ENCODE measurements at places on chromosomes 13 and 19.

DNA sequence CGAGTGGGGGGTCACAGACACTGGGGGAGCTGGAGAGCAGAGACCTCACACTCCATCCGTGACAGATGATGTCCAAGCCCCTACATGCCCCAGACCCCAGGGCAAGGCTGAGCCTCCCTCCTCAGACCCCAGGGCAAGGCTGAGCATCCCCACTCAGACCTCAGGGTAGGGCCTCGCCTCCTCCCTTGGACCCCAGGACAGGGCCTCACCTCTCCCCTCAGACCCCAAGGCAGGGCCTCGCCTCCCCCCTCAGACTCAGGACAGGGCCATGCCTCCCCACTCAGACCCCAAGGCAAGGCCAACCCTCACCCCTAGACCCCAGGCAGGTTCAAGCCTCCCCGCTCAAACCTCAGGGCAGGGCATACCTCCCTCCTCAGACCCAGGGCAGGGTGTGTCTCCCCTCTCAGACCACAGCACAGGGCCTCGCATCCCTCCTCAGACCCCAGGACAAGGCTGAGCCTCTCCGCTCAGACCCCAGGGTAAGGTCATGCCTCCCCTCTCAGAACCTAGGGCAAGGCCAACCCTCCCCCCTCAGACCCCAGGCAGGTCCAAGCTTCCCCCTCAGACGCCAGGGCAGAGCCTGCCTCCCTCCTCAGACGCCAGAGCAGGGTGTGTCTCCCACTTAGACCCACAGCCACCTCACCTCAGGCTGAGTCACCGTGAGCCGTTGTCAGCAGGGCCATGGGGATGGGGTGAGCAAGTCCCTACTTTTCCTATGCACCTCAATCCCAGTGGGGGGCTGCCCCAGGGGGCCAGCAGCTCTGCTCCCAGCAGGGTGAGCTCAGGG, 1.7 kb upstream of the S1PR4 start:
- DNase-seq: no peak

GRCh38 chr13:111074826-111075225, 40.3 kb upstream of the ARHGEF7 start:
- no peak for DNase-seq

GRCh38 chr13:30241532-30241931, 65.8 kb downstream of the KATNAL1 start:
- DNase-seq: no peak

DNA sequence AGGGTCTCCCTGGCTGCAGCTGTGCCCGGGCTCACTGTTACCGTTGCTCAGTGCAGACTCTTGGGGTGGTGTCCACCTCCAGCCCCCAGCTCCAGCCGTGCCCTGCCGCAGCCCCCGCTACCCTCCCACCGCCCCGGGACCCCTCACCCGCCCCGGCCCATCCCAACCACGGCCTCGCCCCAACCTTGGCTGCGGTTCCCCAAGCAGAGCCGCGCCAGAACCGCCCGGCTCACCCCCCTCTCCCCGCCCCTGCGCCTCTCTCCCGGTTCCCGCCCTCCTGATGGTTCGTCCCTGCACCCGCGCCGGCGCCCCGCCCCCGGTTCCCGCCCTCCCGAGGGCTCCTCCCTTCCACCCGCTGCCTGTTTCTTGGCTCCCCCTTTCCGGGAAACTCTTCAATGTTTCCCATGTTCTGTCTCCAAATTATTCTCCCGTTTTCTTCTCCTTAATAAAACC, 40.3 kb downstream of the ANKRD10 start:
- peak; percentile 52 for DNase-seq

DNA sequence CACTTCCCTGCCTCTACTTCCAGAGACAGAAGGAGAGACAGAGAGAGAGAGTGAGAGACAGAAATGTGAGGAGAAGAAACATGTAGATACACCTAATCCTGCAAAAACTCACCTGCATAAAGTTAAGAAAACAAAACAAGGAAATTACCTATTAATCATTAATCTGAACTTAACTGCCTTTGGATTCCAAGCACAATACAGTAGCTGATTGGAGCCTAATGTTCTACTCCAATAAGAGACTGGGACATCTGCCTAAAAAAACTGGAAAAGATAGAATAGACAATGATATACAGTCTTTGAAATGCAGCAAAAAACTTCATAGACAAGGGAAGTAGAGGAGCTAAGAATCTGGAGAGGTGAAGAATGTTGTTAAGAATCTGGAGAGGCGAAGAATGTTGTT, 910.2 kb upstream of the SLC10A2 start:
- DNase-seq: no peak

- peak; percentile 79 for DNase-seq
These were observed 20.0 kb upstream of the ERCC1 start for GRCh38 chr19:45443462-45444317.

- no peak for DNase-seq
These were observed 460.0 kb downstream of the FOXO1 start for GRCh38 chr13:40206241-40207000.

GRCh38 chr19:41219924-41220567, 1.0 kb downstream of the AXL start:
- DNase-seq: peak; percentile 59

DNA sequence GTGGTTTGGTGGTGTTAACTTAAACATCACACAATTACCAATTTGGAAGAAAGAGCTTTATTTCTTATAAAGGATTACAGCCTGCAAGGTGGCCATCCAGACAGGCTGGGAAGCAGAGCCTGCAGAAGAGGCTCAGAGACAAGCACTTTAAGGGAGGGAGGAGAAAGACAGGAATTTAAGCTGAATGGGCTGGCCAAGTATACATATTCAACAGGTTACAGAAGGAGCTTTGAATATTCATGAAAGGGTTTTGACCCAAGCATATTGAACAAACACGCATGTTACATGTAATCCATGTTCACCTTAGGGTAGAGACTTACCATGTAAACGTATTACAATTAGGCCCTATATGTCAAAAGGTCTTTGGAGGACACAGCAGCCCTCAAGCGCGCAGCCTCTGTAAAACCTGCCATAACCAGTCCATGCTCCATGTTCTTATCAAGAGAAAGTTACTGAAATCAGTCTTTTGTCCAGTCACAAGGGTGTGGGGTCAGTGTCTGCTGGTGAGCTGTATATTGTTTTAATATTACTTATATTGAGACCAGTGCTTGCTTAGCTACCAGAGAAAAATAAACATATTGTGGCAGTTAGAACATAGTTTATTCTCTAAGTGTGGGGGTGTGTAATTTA, 19.9 kb downstream of the SIGLEC7 start:
- no peak for DNase-seq

- no peak for DNase-seq
These were observed 6.2 kb downstream of the ACOD1 start for GRCh38 chr13:76954538-76954937.

DNA sequence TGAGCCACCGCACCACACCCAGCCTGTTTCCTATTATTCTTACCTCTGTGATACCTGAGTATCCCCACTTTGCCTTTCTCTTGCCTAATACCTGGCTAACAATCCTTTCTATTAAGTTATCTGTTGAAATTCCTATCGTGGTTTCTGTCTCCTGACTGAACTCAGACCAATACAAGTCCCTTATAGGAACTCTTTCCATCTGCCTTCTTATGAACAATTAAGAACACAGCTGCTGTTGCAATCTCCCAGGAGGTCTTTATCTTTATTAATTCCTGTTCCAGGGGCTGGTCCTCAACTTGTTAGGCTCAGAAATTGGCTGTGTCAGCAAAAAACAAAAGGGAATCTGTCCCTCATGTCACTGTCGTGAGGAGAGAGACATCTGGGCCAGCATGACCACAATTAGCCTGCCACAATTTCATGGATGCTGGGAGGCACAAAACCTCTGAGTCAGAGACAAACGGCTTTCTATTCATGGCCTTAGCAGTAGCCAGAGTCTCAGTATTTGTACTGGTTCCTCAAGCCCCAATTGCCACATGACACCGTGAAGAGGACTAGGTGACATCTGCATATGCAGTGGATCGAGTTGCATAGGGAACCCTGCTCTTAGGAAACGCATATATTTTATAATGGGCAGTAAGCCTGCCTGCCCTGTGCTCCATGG, 58.2 kb downstream of the NUFIP1 start:
- peak; percentile 44 for DNase-seq

DNA sequence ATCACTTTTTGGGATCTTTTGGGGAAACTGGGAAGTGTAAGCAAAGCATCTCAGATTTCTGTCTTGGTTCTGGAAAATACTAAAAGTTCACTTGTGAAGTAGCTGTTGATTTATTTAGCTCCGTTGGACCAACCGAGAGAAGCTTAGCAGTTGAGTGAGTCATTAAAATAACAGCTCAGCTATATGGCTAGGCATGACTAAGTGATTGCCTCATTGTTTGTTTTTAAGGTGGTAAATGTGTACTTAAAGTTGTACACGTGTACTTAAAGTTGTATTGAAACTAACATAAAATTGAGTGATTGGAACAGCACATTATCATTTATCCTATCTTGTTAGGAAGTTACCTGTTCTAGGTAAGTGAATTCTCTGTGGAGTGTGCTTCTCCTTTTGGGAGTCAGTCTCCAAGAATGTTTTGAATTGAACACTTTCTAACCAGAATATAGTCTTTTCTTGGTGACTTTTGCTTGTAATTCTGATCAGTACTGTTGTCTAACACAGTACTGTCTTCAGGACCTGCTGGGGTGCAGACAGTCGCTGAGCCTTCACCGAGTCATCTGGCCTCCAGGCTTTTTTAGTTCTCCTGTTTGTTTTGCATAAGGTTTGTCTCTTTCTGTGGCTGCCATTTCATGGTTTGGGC, 2.9 kb upstream of the DCUN1D2 start:
- peak; percentile 98 for DNase-seq

DNA sequence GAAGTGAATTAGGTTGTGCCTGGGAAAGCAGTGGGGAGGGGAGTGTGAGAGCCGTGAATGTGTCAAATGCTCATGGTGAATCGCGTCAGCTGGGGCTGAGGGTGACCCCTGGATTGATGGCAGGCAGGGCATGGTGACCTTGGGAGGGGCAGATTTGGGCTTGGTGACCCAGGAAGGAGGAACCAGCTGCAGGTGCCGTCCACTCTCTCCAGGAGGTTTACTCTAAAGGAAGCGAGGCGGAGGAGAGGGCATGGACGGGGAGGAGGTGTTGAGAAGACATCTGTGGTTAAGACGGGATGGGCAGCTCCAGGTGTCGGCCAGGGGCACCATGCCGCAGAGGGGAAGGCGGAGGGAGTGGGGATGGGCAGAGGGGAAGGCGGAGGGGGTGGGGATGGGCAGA, 28.7 kb downstream of the TMEM255B start:
- DNase-seq: no peak

- no peak for DNase-seq
These were observed 9.1 kb downstream of the IRF3 start for GRCh38 chr19:49656456-49657109.

DNA sequence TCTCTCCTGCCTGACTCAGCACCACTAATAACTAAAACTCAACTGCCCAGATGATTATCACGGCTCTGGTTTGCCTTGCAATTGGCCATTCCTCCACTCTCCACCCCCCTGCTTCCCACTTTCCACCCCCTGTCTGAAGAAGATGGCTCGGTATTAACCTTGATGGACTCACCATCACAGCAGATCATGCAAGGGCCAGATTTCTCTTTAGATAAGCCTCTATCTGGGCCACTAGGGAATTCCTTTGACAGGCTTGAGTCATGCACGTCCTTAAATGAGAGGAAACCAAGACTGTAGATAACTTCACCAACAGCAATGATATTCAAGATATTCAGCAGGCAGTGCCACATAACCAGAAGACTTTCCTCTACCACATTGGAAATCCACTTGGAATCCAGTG, 131.1 kb upstream of the NBEA start:
- no peak for DNase-seq

- peak; percentile 60 for DNase-seq
These were observed 20.6 kb upstream of the USP29 start for GRCh38 chr19:57099199-57099661.

DNA sequence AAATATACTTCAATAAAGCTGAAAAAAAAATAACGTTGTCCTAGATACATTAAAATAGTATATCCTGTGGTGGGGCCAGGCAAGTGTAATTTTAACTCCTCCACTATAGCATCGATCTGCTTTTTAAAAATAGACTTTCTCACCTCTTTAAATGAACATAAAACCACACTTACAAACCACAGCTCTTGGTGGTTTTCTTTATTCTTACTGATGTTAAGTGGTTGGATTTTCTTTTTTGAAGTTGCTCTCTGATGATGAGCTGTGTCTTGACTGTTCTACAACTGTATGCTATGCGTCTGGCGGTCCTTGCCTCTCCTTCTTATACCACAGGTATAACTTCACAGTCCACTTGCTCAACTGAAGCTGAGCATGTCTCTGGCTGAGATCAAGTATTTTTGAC, 721.5 kb upstream of the KLHL1 start:
- no peak for DNase-seq

GRCh38 chr13:40381935-40382764, 284.3 kb downstream of the FOXO1 start:
- DNase-seq: no peak

DNA sequence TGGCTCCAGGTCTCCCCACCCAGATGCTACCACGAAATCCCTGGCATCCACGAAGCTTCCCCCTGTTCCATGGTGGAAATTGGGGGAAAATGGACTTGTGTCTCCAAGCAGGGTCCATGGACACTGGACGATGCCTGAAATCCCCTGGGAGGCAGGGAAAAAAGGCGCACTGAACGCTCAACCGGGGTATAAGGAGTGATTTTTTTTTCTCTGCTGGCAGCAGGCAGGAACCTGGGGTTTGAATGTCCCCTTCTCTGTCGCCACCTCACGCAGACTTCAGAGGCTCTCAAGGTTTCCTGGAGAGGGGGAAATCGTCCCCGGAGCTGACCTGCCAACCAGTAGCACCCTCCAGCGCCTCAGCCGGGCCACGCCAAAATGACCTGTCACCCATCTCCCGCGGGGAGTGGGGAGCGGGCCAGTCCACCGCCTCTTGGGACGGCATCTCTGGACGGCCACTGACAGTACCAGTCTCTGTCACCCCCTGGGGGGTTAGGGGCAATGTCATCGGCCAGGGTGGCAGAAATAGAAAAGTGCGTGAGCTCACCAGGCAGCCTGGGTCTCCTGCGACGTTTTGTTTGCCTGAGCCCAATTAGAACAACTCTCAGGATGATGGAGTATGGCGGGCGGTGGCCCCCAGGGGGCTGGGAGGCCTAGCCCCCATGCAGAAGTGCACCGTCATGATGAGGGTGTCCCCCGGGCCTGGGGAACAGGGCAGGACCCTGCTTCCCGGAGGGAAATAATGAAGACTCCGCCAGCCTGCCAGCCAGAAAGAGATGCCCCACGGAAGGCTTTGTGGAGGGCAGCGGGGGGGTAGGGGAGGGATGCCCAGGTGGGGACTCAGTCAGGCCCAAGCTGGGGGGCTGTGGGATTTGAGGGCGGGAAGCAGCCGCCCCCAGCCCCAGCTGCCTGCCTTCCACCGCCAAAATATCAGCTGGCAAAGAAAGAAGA, 2.6 kb downstream of the PTPRS start:
- DNase-seq: no peak

GRCh38 chr13:40172878-40173277, 493.6 kb downstream of the FOXO1 start:
- no peak for DNase-seq

Measured in amniotic epithelial cell (primary cell).